Upper lobe of right lung (tissue), 1 donor: ENCODE measurements at places on chromosomes 5 and 9. TPM values are rescaled to one million over a fixed set of nuclear protein-coding genes. Genes with fewer than 3 reads are reported as not detected.

Gene PRDM9
- not detected for total RNA-seq

Gene LCN1
- not detected for total RNA-seq

Gene FAM163B
- not detected for total RNA-seq

Gene MLANA
- not detected for total RNA-seq

Gene SOHLH1
- not detected for total RNA-seq

Gene RLN2
- total RNA-seq = not detected

Gene GLRA1
- not detected for total RNA-seq

Gene TEK
- total RNA-seq = 65.6 TPM

Gene TBC1D13
- total RNA-seq = 27.1 TPM

Gene GPR150
- 0.49 TPM for total RNA-seq

DNA sequence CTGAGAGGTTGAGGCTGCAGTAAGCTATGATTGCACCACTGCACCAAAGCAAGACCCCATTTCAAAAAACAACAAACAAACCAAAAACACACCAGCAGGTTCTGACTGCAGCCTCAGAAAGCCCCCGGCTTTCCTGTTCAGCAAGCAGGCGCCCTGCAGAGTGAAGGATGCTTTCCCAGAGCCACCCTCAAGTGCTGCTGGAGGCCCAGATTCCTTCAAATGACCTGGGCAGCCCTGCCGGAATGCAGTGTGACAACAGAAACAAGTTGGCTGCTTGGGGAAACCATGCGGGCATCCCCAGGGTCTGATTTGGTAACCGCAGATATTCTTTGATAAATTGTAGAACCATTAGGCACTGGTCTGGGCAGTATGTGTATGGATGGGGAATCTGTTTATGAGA is 35.7 kb upstream of the GNE start:
- DNase-seq = no peak

GRCh38 chr9:4499917-4500316 is 9.6 kb downstream of the SLC1A1 start:
- no peak for DNase-seq

DNA sequence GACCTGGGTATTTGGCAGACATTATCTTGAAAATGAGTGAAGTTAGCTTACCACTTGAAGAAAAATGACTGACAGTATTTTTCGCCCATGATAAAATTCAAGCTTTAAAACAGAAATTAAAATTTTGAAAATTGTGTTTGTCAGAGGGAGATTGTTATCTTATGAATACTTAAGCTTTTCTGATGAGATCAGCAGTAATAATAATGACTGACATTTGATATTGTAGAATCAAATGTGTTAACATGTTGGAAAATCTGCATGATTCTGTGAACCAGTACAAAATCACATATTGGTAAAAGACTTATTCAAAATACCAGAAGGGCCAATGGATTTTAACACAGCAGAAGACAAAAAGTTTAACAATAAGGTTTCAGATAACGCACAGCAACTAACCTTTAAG is 94.0 kb downstream of the MSX2 start:
- DNase-seq = no peak

GRCh38 chr9:33946779-33947535 is 101.7 kb downstream of the UBAP2 start:
- DNase-seq = no peak

- DNase-seq = no peak
Measured at GRCh38 chr5:157387041-157387563, 72.9 kb upstream of the NIPAL4 start.

GRCh38 chr5:16936989-16937438 is 926 bp upstream of the MYO10 start:
- peak; percentile 74 for DNase-seq

DNA sequence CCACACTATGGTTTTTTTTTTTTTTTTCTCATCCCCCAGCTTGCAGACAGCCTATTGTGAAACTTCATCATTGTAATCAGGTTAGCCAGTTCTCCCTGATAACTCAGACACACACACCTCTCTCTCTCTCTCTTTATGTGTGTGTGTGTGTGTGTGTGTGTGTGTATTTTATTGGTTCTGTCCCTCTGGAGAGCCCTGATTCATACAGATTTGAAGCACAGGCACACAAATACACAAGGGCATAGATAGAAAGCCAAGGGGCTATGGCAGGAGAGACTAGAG is 20.6 kb upstream of the VCAN start:
- no peak for DNase-seq

- DNase-seq = no peak
Measured at GRCh38 chr5:95083606-95084005, 201.3 kb downstream of the MCTP1 start.

- DNase-seq = no peak
Measured at GRCh38 chr9:124735121-124735520, 36.0 kb downstream of the NR6A1 start.

- DNase-seq = no peak
Measured at GRCh38 chr5:54073735-54074134, 236.6 kb downstream of the ARL15 start.

DNA sequence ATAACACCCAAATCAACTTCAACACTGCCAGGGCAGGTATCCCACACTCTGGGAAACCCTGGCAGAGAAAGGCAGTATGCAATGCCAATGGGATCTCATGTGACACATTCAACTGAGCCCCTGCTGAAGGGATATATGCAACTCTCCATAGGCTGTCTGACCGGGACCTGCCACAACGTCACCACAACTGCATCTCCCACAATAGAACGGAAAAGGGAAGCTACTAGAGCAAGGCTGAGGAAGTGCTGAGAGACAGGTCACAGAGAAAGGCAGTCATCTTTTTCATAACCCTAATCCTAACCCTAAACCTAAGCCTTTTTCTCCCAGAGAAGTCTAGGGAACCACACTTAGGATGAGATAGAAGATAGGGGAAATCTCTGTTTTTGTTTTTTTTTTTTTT is 345.9 kb upstream of the CD180 start:
- DNase-seq = no peak

GRCh38 chr5:150239794-150240122 is 49.8 kb downstream of the CAMK2A start:
- DNase-seq = no peak

- DNase-seq = peak; percentile 51
Measured at GRCh38 chr9:130638284-130639123, 25.9 kb upstream of the PRDM12 start.

- no peak for DNase-seq
Measured at GRCh38 chr5:27598576-27598975, 560.2 kb upstream of the CDH9 start.

DNA sequence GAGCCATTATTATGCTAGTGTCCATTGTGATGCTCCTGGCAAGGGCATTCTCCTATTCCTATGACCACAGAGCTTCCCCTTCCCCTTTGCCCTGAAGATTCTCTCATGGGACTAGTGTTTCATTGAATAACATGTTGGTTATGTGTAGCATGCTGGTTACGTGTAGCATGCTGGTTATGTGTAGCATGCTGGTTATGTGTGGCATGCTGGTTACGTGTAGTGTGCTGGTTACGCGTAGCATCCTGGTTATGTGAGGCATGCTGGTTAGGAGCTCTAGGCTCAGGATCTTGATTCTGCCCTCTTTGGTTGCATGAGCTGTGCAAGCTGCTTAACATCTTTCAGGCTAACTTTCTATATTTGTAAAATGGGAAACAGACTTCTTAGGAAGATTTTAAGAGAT is 46.5 kb upstream of the GPR151 start:
- DNase-seq = no peak

DNA sequence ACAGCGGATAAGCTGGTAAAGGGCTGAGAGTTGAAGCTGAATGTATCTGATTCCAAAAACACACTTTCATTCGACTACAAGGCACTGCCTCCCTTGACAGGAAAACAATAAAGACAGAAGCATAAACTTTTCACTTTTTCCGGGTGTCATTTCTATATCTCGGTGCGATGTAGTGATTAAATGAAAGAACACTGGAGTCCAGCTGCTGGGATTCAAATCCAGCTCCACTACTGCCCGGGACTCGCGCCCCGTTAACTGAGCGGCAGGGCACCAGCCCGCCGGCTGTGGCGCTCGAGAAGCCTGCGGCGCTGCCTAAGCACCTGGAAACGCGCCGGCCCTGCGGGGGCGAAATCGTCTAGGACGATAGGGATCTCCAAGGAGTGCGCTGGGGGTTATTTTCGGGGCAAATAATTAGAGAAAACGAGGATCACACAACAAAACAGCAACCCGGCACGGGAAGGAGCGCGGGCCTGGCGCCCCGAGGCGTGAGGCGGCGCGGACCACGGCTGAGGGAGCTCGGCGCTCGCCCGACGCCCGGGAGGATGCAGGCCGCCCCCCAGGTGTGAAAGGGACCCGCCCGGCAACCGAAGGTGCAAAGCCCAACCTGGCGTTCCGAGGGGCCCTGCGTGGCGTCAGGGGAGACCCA is 837 bp downstream of the UIMC1 start:
- peak; percentile 89 for DNase-seq

DNA sequence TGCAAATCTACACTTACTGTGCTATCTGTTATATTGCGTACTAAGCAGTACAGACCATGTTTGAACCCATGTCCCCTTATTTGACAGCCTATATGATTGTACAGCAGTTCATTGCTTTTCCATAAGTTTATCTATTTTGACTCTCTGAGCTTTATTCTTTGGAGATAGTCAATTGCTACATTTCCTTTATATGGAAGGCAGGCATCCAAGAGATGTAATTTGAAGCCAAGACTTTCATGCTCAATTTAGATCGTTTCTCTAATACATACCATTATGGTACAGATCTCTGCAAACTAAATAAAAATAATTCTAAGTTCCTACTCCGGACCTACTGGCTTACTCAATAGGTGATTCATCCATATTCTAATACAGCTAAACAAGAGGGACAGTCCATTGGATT is 424.8 kb downstream of the TMEM38B start:
- DNase-seq = no peak

GRCh38 chr5:73030531-73030930 is 74.7 kb downstream of the FCHO2 start:
- DNase-seq = no peak

DNA sequence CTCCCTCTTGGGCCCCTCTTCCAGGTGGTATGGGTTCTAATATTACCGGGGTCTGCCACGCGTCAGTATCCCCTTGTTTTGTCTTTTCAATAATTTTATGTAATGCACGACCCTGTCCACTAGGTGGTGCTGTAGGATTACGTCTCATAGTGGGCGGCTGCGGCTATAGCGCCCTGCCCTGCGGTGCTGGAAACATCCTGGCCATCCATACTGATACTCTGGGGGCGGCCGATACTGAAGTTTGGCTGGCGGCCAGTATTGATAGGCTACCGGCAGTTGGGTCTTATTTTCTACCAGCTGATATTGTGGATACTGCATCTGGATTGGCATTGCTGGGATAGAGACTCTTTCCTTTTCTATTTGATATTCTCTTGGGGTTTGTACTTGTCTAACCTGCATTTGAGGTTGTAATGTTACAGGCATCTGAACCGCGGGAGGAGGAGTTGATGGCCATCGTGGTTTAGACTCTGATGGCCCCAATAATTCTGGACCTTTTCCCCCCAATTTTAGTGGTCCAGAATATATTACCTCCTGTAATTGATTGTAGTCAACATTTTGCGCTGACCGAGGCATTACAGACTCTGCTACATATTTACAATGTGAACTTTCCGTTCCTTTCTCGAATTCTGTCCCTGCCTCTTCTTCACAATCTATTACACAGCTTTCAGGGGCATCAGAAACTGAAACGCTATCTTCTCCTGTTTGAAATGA is 3.3 kb upstream of the TMEM141 start:
- no peak for DNase-seq

DNA sequence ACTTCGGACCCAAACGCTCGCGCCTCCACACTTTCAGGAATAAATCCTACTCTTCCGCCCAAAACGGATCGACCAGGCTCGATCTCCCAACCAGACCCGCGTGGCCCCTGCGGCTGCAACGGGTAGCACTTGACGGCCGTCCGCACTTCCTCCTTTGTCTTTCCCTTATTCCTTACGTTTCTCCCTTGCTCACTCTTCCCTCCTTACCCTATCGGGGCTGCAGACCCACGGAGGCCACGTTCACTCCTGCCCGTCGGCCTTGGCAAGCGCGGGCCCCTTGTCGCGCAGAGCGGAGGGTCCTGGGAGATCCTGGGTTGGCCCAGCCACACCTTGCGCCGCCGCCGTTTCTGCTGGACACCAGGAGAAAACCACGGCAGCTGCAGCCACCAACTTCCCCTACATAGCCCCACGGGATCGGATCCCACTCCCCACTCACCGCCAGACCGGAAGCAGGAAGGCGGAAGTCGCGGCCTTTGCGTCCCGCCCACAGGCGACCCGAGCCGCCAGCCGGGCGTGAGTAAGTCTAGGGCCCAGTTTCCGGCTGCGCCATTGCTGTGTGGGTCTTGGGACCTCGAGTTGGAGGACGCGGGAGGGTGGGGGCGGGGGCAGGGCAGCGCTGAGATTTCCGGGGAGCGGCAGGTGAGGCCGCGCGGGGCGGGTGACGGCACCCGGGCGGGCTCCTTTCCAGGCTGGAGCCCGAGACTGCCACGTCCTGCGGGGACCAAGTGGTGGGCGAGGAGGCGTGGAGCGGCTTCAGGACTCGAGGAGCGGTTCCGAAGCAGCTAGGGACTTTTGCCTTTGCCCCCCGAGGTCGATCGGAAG is at the start of gene SMIM15:
Gene SMIM15, minus strand, starts transcription at position 459 of the 822 bp plus-strand sequence. CDS start 2,297 bp downstream, outside the sequence.
- peak; percentile 97 for DNase-seq

GRCh38 chr5:137316346-137316736 is 182.8 kb downstream of the SPOCK1 start:
- DNase-seq = no peak
